ENCODE measurements at places on chromosomes 2 and 18.

DNA sequence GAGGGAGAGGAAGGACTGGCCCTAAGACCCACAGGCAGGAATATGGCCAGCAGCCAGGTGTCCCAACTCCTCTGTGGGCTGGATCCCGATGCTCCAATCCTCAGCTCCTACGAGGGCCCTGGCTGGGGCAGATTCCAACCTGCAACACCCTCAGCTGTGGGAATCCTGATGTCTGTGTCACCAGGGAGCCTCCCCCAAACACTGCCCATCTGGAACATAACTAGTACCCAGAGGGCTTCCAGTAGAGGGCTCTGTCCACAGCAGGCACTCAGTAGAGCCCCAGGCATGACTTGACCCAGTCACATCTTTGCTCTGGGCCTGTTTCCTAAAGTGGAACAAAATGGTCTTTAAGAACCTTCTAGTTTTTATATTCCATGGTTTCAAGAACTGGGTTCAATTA lies 20.6 kb upstream of the LOXHD1 start:
- DNase-seq, result no peak

DNA sequence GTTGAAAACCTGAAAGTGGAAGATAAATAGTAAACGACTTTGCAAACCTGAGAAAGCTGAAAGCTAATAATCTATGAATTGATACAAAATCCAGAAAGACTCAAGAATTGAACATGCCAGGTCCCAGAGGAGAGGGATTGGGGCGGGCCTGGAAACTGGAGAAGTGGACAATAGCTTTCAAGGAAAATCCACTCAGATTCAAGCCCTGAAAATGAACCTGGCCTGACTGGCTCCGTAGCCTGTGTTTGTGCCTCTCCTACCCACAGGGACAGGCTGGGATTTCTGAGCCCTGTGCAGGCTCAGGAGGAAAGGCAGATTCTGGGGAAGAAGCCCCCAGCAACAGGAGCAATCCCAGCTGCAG lies 274.8 kb upstream of the HS6ST1 start:
- no peak for DNase-seq

DNA sequence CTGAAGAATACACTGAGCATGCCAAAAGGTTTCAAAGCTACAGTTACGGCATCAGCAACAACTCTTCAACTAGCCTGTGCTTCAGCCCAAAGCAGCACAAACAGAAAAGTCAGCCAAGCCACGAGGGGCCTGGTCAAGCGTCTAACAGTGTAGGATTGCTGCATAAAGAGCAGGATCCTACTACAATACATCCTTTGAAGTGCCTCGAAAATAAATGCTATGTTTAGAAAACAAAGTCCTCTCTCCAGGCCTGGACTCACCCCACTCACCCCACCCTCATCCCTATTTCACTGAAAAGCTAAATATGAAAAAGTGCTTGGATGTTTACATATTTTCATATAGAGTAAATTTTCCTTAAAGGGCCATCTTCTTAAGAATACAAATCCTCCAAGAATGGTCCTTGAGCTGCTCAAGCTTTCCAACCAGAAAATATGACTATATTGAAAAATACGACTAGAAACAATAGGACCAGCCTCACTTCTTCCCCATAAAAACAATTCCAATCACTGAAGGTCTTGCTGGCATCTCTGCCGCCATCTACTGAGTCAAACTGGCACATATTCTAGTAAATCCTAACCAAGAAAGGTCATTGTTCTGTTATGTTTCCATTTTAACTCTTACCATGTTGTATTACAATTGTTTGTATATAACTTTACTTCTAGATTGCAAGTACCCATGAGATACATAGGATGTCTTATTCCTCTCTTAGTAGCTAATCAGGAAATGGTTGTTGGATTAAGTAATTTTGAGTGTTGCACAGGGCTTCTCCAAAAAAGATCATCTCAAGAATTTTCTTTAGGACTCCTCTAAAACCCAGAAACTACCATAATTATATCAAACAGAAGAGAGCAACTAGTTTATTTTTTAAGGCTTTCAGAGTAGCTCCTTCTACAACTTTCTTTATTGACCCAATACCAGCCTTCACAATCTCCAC lies 63.6 kb downstream of the CLHC1 start:
- DNase-seq, result peak; percentile 60

DNA sequence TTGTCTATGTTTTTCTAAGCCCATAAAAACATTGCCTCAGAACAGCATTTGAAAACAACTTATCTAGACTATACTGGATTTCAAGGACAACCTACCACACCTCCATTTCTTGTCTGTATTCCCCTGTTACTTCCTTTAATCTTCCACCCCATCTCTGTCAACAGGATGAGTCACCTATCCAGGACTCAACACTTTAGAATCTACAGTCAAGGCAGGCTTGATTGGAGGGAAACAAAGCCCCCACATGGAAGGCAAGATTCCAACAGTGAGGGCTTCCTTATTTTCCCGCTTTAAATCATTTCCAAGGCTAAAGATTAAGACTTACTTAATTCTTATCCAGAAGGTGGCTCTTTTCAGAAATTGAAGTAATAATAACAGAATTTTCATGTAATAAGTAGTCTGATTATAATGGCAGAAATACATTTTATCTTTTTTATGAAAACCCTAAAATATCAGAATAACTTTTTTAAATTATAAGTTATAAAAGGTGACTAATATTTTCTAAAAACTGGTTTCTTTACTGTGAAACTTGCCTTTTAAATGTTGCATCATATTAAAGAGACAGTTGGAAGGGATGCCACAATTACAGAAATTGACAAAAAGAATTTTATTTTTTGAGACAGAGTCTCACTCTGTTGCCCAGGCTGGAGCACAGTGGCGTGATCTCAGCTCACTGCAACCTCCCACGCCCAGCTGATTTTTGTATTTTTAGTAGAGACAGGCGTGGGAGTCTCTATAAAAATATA lies 138.7 kb upstream of the CCDC150 start:
- no peak for DNase-seq

GRCh38 chr2:70083344-70084156 lies 3.7 kb upstream of the PCBP1 start:
- DNase-seq, result peak; percentile 71

DNA sequence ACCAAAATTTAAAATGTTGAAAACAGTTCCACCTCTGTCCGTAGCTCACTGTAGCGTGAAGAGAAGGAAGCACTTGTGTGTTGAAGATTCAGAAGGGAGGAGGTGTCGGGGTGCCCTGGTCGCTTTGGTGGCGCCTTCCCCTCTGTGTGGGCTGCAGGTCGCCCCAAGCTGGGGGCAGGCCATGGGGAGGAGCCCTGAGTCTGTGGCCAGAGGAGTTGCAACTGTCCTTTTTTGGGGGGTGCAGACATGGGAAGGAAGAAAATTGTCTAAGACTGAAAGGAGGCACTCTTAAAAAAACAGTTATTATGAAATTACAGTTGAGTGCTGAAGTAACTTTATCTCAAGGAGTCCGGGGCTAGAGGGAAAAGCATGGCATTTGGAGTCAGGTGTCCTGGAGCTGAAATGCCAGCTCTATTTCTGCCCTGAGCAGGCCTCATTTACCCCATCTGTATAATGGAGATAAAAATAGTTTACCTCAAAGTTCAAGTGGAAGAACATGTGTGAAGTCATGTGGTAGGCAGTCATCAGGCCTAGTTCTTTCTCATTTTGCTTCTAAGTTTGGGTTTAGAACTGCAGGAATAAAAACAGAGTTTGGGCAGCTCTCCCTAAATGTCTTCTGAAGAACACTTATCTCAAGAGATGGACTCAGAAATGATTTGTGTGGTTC lies 82.1 kb downstream of the RNF144A start:
- DNase-seq, result no peak

GRCh38 chr18:54948350-54948837 lies 10.9 kb downstream of the CCDC68 start:
- no peak for DNase-seq

DNA sequence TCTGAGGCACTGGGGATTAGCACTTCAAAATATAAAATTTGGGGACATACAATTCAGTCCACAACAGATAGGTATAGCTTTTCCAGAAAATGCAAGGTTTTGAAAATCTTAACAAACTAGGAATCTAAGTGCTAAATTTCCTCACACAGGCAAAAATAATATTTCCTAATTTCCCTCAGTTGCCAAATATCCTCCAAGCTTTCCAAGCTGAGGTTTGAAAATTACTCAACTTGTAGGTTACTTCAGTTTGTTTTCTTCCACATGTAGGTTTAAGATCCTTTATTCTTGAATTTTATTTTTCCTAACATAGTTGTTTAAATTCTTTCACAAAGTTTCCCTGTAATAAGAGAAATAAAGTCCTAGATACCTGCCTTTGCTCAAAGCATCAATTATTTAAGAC lies 192.9 kb upstream of the NRXN1 start:
- DNase-seq, result no peak

GRCh38 chr2:105926960-105927678 lies 182.4 kb downstream of the NCK2 start:
- DNase-seq, result peak; percentile 47

- DNase-seq, result no peak
Observed at GRCh38 chr2:230412371-230412711, 3.7 kb upstream of the SP100 start.

GRCh38 chr2:161172901-161173540 lies 12.8 kb downstream of the TANK start:
- no peak for DNase-seq

DNA sequence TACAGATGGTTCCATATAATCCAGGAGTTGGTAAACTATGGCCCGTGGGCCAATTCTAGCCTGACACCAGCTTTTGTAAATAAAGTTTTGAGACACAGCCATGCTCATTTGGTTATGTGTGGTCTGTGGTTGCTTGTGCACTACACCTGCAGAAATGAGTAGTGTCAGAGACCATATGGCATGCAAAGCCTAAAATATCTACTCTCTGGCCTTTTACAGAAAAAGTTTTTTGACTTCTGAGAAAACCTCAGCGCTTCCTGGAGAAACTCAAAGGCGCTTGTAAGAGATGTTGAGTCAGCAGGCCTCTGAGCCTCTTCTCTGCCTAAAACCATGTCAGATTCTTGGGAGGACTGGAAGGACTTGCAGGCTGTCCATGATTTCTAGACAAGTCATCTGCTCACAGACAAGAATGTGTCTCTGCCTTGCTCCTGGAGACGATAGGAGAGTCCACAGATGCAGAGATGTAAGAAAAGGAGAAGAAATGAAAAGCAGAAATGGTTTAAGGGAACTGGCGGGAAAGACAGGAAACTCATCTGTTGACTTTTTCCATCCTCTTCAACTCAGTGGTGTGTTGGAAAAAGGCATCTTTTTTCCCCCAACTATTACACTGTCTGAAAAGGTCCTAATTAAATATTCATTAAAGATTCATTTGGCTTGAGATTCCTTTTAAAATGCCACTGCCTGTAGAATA lies 5.2 kb downstream of the TTC39C start:
- DNase-seq, result peak; percentile 44

- no peak for DNase-seq
Observed at GRCh38 chr2:7356909-7357584, 439.8 kb downstream of the RNF144A start.

DNA sequence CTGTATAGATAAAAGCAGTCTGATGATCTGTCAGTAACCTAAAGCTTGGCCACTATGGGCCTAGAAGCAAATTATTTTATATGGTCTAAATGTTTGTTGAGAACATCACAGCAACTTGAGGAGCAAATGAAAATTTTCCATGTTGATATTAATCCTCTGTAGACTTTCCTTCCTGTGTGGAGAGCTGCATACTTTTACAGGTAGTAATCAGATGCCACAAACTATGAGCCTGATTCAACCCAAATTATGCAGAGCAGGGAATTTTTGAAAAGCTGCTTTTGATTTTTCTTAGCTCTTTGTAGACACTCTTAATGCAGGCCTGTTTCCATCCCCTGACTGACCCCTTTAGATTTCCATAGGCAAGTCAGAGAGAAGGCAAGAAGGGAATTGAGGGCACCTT lies 17.3 kb downstream of the PAX3 start:
- DNase-seq, result no peak

DNA sequence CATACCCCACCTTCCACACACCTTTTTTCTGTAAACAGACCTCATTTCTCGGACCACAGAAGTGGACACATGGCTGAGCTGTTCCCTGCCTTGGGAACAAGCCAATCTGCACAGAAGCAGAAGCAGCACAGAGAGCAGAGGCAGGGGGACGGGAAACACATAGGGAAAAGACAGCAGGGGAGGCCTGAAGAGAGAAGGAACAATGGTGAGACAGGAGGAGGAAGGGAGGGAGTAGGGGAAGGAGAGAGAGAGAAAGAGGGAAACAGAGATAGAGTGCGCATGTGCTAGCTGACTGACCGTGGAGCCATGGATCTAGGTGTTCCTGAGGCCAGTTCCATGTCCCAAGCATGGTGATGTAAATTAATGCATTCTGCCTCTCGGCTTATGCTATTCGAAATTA lies 119.7 kb downstream of the NOL10 start:
- no peak for DNase-seq

GRCh38 chr2:70999362-70999761 lies 4.7 kb upstream of the TEX261 start:
- no peak for DNase-seq

GRCh38 chr2:29061176-29061575 lies 13.1 kb downstream of the PCARE start:
- DNase-seq, result no peak
